Activated CD4-positive, alpha-beta T cell treated with anti-CD3 and anti-CD28 coated beads, Interleukin-2, amount 50 U/mL, for 24 hours (primary cell): ENCODE measurements at places on chromosomes 6 and 20.

DNA sequence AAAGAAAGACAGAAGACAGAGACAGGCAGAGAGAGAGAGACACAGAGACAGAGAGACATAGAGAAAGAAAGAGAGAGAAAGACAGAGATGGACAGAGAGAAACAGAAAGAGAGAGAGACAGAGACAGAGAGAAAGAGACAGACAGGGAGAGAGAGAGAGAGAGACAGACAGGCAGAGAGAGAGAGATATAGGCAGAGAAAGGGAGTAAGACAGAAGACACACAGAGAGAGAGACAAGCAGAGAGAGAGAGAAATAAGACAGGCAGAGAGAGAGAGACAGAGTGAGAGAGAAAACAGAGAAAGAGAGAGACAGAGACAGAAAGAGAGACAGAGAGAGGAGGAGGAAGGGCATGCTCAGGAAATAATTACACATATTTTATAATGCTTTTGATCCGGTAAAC lies 758.3 kb upstream of the DEFB115 start:
- no peak for DNase-seq

- no peak for DNase-seq
Observed at GRCh38 chr20:41446456-41446855, 79.8 kb upstream of the EMILIN3 start.

DNA sequence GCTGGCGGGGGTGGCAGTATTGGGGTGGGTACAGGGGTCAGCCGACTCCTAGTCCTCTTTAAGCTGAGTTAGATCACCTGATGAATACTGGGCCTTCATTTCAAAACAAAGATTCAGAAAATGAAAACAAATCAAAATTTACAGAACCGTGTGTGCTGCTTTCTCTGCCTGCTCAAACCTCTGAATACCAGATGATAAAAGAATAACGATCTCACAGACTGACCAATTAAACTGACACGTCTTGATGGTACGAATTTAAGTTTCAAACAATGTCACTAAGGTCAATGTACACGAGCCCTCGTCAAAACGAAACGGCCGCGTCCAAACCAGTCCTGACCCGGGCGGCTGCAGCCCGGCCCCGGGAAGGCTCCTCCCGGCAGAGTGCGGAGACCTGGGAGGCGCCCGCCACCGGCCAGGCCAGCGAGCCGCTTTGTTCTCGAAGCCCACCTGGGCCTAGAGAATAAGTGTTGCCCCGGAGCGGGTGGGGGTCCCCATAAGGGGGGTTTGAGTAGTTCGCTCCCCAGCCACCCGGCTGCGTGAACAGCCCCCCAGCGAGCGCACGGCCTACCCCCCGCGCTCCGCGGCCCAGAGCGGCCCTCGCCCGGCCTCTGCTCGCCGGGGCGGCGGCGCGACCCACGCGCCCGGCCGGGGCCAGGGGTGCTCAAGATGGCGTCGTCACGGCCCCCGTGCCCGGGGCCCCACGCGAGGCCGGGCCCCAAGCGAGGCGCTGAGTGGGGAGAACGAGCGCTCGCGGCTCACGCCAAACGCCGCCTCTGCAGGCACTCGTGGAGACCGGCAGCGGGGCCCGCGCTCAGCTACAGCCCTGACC lies 728 bp downstream of the PSMA7 start:
- DNase-seq, result no peak

DNA sequence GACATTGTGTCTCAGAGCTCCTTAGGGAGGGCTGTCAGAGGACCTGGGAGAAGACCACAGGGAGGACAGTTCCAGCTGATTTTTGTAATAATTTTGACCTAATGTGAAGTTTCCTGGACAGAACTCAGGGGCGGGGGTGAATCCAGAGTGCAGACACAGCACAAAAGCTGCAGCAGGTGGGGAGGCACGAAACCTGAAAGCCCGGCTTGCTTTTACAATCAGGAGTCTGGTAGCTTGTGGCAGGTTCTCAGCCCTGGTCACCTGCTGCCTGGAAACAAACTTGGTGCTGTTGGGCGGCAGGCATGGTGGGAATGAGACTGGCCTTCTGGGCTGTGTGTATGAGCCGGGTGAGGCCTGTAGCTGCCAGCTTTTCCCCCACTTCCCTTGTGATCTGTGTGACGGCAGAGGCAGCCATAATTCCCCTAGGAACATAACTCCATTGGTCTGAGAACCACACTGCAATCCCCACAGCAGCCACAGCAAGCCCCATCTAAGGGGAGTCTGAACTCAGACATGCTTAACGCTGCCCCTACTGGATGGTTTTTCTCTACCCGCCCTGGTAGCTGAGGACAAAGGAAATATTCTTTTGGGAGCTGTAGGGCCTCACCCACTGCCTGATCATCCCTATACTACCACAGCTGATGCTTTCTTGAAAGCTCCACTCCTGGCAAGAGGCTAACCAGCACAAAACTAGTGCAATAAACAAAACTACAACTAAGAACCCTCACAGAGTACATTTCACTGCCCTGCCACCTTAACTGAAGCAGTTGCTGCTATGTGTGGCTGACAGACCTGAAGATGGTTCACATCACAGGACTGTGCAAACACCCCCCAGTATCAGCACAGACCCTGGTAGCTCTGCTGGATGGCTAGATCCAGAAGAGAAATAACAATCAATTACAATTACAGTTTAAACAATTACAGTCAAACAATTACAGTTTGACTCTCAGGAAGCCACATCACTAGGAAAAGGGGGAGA lies 1055.1 kb upstream of the GJE1 start:
- no peak for DNase-seq

DNA sequence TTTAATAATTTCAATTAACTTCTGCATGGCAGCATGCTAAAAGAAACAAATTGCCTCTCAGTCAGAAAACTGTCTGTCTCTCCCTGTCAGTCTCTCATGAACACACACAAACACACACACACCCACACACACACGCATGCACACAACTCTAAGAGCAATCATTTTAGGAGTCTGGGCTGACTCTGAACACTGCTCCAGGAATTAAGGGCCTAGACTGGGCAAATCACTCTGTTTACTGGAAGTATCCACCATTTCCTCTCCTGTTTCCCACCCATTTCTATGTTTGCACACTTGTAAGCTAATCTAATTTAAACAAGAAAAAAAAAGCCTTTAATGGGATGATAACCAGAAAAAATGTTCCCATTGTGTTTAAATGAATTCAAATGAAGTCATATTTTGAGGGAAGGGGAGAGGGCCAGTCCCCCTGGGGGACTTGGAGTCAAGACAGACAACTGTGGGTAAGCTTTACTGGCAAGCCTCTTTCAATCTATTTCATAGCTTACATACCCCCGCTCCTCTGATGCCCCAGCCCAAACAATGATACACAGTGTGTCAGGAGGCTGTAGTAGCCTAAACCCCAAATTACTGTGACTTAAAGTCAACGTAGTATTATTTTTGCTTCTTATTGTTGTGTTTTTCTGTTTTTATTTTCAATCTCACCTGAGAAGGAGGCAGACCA lies 447.8 kb upstream of the FLRT3 start:
- DNase-seq, result no peak

- no peak for DNase-seq
Observed at GRCh38 chr6:133577851-133578250, 311.1 kb upstream of the TCF21 start.

DNA sequence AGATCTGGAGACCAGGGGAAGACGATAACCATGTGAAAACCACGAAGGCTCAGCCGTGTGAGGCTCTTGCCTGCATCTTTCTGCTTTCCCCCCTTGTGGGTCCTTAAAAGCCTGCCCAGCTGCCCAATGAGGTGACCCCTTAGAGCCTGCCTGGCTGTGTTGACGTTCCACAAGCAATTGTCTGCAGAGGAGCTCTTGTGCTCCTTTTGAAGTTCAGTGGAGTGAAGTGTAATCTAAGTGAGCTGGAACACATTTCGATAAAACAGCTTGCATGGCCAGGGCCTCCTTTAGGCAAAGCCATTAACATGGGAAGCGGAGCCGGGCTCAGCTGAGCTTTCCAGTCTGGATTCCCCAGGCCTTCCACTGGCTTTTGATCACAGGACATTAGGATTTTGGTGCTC lies 27.3 kb upstream of the TCP11 start:
- no peak for DNase-seq

DNA sequence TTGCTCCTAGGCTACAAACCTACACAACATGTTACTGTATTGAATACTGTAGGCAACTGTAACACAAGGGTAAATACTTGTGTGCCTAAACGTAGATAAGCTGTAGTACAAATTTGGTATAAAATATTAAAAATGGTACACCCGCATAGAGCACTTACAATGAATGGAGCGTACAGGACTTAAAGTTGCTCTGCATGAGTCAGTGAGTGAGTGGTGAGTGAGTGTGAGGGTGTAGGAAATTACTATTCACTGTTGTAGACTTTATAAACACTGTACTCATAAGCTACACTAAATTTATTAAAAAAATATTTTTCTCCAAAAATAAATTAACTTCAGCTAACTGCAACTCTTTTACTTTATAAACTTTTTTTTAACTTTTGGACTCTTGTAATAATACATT lies 391.6 kb downstream of the ADGRB3 start:
- no peak for DNase-seq

DNA sequence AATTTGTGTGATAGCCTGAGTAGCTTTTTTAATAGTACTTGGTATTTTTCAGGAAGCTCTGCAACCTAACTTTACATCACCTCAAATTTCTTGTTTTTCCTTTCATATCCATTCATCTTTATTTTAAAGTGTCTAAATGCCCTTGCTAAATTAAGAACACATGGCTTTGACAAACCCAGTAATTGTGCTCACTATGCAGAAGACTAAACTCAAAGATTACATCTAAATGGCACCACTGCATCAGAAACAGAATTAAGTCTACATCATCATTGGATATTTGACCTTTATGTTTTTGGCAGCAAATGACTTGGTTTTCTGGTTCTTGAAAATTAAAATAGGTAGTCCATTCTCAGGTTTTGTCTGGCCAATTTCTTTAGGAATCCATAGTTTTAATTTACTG lies 69.6 kb upstream of the HDGFL1 start:
- DNase-seq, result no peak

GRCh38 chr6:167985911-167986595 lies 11.4 kb upstream of the KIF25 start:
- no peak for DNase-seq
